ENCODE measurements at places on chromosomes 12 and 14.

GRCh38 chr14:59788176-59788575 is 82.4 kb downstream of the RTN1 start:
- no peak for DNase-seq

DNA sequence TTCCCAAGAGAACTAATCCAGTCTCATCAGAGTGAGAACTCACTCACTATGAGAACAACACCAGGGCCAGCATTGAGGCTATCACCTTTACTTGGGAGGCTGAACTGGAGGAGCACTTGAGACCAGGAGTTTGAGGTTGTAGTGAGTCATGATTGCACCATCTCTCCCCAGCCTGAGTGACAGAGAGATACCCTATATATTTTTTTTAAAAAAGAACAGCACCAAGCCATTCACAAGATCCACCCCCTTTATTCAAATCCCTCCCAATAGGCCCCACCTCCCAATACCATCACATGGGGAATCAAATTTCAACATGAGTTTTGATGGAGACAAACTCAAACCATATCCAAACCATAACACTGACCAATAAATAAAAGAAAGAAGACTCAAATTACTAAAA is 3.7 kb upstream of the TMX1 start:
- no peak for DNase-seq

DNA sequence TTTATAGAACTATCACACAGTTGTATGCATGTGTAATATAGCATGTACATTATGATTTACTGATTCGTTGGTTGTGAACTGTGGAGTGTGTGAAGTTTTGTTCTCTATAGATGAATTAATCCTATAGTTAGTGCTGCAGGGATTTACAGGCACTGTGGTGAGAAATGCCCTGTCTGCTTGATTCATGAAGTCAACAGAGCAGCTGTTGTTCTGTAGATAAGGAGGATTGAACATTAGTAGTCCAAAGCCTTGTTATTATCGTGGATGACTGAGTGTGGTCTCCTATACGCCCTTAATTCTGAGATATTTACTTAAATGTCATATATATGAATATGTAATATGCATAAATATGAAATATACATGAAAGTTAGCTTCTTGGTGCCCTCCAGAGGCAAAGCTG is 98.3 kb downstream of the DNAH10 start:
- DNase-seq, result no peak

GRCh38 chr12:51517800-51518199 is 73.2 kb upstream of the SCN8A start:
- no peak for DNase-seq

GRCh38 chr12:89700191-89700810 is 8.3 kb downstream of the ATP2B1 start:
- DNase-seq, result no peak

DNA sequence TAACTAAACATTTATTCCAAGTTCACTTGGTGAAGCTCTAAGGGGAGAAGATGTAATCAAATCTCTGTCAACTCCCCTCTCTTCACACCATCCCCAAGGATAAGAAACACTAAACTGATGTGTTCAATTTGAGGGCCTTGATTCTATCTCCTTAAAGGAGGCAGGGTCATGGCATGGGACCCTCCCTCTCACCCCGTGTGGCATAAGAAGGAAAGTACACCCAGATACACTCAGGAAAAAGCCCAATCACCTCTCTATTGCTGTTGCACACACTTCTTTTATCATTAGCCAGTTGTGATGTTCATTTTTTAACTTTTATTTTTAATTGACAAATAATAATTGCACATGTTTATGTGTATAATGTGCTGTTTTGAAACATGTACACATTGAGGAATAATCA is 35.1 kb downstream of the WASHC3 start:
- DNase-seq, result no peak

- DNase-seq, result no peak
These were observed 23.0 kb downstream of the DIO3 start for GRCh38 chr14:101584055-101584859.

- no peak for DNase-seq
These were observed 499.3 kb downstream of the TMEM132D start for GRCh38 chr12:129404556-129404955.

DNA sequence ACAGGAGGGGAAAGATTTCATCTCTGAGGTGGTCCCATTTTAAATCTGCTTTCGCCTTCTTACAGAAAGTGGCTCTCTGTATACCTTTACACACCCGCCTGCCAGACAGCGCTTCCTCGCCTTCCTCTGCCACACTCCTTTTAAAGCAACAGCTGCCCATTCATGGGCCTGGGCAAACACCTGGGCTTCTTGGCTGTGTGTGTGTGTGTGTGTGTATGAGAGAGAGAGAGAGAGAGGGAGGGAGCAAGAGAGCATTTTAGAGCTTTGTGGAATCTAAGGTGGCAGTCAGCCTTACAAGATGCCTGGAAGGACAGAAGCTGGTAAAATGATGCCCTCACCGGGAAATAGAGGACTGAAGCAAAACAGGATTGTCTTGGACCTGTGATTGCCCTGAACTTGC is 20.0 kb downstream of the PTHLH start:
- DNase-seq, result no peak

DNA sequence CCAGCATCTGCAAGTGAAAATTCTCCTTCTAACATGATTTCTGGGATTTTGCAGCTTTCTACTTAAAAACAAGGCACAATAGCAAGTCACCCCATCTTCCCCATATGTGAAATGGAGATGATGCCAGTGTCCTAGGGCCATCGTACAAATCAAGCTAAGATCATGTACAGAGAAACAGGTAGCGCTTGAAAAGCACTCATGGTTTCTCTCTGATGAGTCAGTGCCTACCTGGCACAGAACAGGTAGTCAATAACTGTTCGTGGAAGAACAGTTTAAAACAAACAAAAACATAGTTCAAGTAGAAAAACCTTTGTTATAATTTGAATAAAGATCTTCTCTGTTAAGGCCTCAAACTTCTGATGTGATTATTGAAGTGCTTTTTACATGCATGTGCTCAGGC is 46.9 kb downstream of the RAD52 start:
- no peak for DNase-seq

GRCh38 chr12:49901986-49902385 is 1.7 kb downstream of the FAIM2 start:
- DNase-seq, result no peak

GRCh38 chr14:56212521-56212920 is 94.3 kb downstream of the PELI2 start:
- DNase-seq, result no peak

GRCh38 chr12:124868252-124869058 is 4.8 kb upstream of the SCARB1 start:
- DNase-seq, result no peak

DNA sequence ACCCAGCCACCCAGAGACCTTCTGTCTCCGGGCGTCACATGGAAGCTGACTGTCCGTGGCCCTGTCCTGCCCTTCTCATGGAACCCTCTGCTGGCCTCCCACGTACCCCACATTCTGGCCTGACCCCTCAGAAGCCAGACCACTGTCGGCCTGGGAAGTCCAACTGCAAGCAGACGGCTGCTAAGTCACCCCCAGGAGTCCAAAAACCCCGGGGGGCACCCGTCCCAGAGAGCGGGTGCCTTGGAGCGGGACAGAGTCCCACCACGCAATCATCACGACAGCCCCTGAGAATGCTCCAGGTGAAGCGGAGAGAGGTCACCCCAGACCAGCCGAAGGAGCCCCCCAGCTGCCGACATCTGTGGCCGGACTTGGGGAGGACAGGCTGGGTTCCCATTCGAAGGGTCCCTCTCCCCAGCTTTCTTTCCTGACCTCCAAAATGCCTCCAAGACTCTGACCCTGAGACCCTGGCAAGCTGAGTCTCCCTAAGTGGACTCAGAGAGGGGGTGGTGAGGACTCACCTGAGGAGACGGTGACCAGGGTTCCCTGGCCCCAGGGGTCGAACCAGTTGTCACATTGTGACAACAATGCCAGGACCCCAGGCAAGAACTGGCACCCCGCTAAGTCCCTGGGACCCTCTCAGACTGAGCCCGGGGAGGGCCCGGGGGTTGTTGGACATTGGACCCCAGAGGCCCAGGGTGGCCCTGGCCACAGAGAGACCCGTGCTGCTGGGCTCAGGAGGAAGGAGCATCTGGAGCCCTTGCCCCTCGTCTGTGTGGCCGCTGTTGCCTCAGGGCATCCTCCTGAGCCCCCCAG is 337.1 kb downstream of the TMEM121 start:
- DNase-seq, result no peak

- DNase-seq, result no peak
These were observed 84.6 kb downstream of the SETD3 start for GRCh38 chr14:99395909-99396530.

DNA sequence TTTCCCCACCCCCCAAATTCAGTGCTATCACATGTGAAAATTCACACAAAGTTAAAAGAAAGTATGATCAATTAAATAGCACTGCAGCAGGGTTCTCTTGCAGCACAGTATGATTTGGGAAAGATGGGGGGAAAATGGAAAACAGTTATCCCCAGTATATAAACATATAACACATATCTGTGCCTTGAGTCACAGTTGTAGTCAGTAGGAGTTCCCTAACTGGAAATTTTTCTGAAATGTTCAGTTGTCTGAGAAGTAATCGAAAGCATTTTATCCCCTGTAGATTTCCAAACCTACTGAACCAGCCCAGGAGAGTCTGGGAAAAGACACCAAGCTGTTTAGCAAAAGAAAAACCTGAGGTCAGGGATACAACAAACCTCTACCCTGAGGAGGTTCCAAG is 47.0 kb downstream of the C12orf50 start:
- DNase-seq, result no peak

GRCh38 chr12:26740348-26740747 is 92.6 kb downstream of the ITPR2 start:
- no peak for DNase-seq

DNA sequence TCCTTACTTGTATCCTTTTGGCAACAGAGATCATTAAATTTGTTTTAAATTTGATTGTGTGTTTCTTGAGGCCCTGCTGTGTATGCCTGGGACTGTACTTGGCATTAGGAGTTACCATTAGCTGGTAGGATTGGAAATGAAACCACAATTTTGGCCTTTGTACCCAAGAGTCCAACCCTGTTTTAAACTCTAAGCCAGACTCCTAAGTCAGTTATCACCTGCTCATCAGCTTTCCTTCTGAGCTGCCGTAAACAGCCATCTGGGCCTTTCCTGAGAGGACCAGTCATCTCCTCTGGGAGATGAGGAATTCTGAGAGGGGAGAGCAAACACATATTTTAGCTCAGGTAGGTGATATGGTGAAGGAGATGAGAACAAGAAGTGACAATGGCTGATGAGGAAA is 74.3 kb upstream of the SRSF5 start:
- DNase-seq, result no peak

DNA sequence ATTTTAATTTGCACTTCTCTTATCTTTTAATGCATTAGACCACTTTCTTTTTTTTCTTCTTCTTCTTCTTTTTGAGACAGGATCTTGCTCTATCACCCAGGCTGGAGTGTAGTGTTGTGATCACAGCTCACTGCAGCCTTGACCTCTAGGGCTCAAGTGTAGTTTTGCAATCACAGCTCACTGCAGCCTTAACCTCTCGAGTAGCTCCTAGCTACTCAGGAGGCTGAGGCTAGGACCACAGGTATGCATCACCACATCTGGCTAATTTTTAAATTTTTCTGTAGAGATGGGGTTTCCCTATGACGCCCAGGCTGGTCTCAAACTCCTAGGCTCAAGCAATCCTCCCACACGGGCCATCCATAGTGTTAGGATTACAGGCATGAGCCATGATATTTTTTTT is 12.7 kb downstream of the TMED8 start:
- DNase-seq, result no peak

- DNase-seq, result no peak
These were observed 364.9 kb upstream of the GARIN6 start for GRCh38 chr12:99282624-99283023.

- DNase-seq, result no peak
These were observed 228.7 kb upstream of the CRY1 start for GRCh38 chr12:107322063-107322462.

- no peak for DNase-seq
These were observed 1190.3 kb downstream of the GALC start for GRCh38 chr14:86802726-86803125.

GRCh38 chr14:31027847-31028246 is 1.7 kb upstream of the STRN3 start:
- no peak for DNase-seq

GRCh38 chr12:48001505-48002413 is 2.5 kb downstream of the COL2A1 start:
- no peak for DNase-seq

- DNase-seq, result no peak
These were observed 2.6 kb downstream of the GPR68 start for GRCh38 chr14:91241863-91242262.

- DNase-seq, result no peak
These were observed 508 bp downstream of the CNOT2 start for GRCh38 chr12:70243510-70244371.

- DNase-seq, result no peak
These were observed 52.5 kb upstream of the RBM19 start for GRCh38 chr12:114018669-114019068.

DNA sequence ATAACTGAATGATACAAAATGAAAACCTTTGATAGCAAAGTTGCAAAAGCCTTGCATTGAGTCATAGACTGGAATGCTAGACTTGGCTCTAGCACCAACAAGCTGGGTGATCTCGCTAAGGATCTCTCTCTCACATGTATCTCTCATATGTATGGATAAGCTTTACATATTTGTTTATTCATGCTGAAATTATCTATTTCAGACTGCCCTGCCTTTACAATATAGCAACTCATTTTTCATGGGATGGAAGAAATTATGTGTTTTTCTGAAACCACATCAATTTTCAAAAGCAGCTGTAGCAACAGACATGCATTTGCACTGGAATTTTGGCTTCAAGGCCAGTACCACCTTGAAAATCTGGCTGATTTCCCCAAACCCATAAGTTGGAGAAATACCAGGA is 11.4 kb downstream of the RERG start:
- no peak for DNase-seq

GRCh38 chr12:70721216-70721615 is 84.0 kb upstream of the PTPRB start:
- DNase-seq, result no peak

DNA sequence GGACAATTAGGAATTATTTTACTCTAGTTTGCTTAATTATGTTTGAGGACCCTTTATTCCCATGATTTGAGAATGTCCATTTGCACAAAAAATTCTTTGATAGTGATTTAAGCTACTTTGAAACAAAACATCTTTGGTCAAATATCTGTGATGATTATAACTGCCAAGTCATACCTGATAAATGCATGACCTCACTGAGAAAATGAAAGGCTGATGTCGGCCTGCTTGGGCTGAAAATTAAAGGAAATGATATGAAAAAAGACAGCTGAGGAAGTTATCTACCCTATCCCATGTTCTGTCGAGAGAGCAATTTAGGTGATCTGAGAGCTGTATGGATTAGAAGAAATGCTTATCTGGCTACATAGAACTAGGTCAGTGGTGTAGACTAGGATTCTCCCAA is 43.6 kb downstream of the ATL1 start:
- DNase-seq, result no peak

GRCh38 chr12:70338531-70338930 is 27.6 kb upstream of the KCNMB4 start:
- no peak for DNase-seq

DNA sequence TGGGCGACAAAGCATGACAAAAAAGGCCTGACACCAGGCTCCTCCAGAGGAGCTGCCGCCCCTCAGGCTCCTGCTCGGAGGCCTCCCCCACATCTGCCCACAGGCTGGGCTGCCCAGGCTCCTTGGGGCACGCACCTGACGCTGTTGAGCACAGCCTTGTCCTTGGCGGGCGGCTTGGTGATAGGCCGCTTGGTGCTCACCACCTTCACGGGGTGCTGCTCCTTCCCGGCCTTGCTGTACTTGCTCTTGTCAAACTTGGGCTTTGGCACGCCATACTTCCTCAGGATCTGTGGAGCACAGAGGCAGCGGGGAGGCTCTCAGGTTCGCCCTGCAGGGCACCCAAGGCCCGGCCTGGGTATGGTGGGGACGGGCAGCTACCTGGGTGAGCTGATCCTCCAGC is 53.4 kb downstream of the TRAFD1 start:
- no peak for DNase-seq

- no peak for DNase-seq
These were observed 79.8 kb upstream of the C12orf71 start for GRCh38 chr12:27162229-27162537.
